ENCODE measurements at places on chromosomes 6 and 20. TPM values are rescaled to one million over a fixed set of nuclear protein-coding genes. Genes with fewer than 3 reads are reported as not detected.

DNA sequence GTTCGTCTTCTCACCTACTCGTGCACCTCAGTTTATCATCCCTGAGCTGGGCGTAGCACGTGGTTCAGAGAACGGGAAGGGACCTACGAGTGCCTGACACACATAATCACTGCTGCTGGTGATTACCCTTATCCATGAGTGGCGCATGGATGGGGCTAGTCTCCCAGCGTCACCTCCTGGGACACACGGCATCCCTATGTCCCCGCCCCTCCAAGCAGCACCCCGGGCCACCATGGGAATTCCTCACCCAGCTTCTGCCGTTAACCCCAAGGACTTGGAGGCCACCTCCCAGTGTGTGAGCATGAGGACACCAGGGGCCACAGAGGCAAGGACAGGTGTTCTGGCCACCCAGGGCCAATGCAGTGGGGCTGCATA, 9.8 kb downstream of the CHRNA4 start:
- no peak for DNase-seq
- peaks cover 11% of the 10 kb centered on the region for H3K4me1 ChIP-seq
- peaks cover 10% of the 10 kb centered on the region for H3K27me3 ChIP-seq
- H3K4me3 ChIP-seq = no peak overlapping the region

DNA sequence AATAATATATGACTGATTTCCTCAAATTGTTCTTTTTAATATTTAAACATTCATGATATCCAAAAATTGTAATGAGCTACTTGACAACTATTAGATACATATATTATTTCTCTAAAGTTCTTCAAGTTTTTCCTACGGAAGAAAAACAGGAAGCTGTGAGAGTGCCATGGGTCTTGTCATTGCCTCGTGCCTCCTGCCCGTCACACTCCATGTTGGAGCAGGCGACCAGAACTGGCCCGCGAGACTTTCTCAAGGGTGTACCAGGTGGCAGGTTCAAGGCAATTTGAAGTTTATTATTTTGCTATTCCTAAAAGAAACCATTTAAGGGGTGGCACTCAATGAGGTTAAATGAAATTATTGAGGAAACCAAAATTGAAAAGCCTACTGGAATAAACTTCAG, 337.2 kb downstream of the HACE1 start:
- no peaks in the 10 kb centered on the region for H3K4me1 ChIP-seq
- DNase-seq = no peak
- no peak overlapping the region for H3K27ac ChIP-seq
- H3K27me3 ChIP-seq = no peaks in the 10 kb centered on the region

GRCh38 chr6:37429352-37429750, 3.7 kb upstream of the CMTR1 start:
- no peak overlapping the region for H3K4me3 ChIP-seq
- H3K4me1 ChIP-seq = peaks cover 14% of the 10 kb centered on the region
- H3K27ac ChIP-seq = no peak overlapping the region
- no peak for DNase-seq
- no peaks in the 10 kb centered on the region for H3K36me3 ChIP-seq
- no peaks in the 10 kb centered on the region for H3K27me3 ChIP-seq

- no peaks in the 10 kb centered on the region for H3K36me3 ChIP-seq
- H3K27me3 ChIP-seq = no peaks in the 10 kb centered on the region
- no peak overlapping the region for H3K4me3 ChIP-seq
- peak; percentile 41 for DNase-seq
These were observed 102.6 kb downstream of the CD109 start for GRCh38 chr6:73798592-73798991.

DNA sequence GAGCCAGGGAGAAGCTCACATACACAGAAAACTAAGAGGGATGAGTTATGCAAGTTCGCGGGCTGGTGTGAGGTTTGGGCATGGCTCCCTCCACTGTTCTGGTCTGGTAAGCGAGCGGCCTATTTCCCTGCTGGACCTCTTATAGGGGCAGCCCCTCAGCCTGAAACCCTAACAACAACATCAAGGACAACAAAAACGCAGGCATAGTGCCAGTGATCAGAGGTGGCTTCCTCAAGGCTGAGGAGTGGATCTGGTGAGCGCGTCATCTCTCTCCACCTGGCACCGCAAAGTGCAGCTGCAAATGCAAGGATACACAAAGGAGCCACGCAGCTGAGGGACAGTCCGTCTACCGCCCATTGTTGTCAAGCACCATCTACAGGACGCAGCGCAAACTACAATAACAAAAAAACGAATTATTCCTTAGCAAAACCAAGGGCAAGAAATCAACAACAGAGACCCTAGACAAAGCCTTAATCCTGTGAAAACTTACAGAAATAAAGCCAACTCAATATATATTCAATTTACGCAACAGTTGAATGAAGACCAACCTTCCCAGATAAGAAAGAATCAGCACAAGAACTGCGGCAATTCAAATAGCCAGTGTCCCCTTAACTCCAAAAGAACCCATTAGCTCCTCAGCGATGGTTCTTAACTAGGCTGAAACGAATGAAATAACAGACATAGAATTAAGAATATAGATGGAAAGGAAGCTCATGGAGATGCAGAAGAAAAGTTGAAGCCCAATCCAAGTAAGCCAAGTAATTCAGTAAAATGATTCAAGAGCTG, 9.2 kb upstream of the DEFB110 start:
- no peaks in the 10 kb centered on the region for H3K4me1 ChIP-seq
- DNase-seq = peak; percentile 12
- no peak overlapping the region for H3K4me3 ChIP-seq

DNA sequence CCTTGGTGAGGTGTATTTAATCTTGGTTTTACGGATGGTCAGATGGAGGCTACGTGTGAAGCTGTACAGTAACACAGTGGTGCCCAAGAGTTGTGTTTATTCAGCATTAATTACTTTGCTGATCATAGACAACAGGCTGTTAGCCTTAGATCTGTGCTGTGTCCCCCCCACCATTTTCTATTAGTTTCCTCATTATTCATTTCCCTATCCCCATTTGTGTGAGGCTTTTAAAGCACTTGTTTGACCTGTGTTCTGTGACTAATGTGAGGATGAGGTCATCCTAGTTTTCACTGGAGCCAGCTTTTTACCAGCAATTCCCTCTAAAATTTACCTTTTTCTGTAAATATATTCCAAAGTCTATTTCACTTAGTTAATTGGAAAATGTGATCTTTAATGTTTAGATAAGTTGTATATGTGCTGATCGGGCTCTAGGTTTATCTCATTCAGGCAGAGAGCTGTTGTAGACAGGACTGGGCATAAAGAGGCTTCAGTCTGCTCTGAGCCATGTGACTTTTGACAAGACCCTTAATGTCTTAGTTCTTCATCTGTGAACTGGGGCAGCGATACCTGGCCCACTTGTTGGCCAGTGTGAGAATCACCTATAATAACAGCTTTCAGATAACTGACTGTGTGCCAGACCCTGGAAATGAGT, 8.4 kb downstream of the MAPRE1 start:
- no peaks in the 10 kb centered on the region for H3K27me3 ChIP-seq
- no peak overlapping the region for H3K27ac ChIP-seq
- peaks cover 78% of the 10 kb centered on the region for H3K4me1 ChIP-seq
- no peak overlapping the region for H3K4me3 ChIP-seq

DNA sequence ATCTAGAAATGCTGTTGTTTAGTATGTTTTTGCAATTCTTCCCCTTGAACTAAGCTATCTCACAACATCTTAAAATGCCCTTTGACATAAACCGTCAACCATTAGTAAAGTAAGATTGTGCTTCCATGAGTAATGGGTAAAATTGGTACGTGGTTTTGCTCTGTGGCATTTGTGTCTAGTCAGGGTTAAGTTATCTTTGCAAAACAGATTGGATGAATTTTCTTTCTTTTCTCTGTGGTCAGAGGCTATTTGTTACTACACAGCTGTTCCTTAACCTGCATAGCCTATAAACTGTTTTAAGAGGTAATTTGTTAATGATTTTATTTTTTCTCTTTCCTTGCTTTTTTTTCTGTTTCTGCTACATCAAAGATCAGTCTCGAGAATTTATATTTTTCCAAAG, 75.4 kb downstream of the RPP40 start:
- H3K27me3 ChIP-seq = no peaks in the 10 kb centered on the region
- no peak for DNase-seq
- no peak overlapping the region for H3K27ac ChIP-seq
- H3K4me3 ChIP-seq = no peak overlapping the region

- no peak overlapping the region for H3K27ac ChIP-seq
- H3K27me3 ChIP-seq = no peaks in the 10 kb centered on the region
- no peak for DNase-seq
- no peak overlapping the region for H3K4me3 ChIP-seq
These were observed 86.9 kb downstream of the QKI start for GRCh38 chr6:163501439-163501838.

Gene FBXL4
- total RNA-seq = 11.1 TPM
